ENCODE measurements at places on chromosomes 12 and 14.

- no peak for DNase-seq
Measured at GRCh38 chr14:86574051-86574777, 1044.3 kb downstream of the FLRT2 start.

DNA sequence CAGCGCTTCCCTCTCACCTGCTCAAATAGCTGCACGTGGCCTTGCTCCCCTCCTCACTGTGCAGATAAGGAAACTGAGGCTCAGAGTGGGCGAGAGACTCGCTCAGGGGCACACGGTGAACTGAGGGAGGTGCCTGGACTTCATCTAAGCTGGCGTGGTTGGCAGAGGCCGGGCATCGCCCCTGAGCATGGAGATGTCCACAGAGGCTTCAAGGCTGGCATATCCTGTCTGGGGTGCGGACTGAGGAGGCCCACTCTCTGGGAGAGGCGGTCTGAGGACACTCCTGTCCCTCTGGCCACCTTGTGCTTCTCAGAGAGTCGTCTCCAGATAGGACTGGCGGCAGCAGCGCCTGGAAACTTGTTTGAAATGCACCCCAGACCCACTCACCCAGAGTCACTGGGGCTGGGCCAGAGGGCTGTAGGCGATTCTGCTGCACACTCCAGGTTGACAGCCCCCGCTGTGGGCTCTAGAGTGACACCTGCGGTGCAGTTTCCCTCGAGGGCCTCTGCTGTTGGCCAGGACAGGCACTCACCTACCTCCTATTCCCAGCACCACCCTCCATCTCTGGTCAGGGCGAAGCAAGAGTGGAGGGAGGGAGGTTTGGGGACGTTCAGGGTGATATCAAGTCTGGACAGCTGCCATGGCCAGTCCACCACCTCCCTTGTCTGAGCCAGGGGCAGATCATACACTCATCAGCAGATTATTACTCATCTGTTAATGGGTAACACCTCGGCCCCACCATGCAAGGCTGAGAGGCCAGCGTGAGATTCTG is 11.2 kb upstream of the LBHD2 start:
- no peak for DNase-seq

DNA sequence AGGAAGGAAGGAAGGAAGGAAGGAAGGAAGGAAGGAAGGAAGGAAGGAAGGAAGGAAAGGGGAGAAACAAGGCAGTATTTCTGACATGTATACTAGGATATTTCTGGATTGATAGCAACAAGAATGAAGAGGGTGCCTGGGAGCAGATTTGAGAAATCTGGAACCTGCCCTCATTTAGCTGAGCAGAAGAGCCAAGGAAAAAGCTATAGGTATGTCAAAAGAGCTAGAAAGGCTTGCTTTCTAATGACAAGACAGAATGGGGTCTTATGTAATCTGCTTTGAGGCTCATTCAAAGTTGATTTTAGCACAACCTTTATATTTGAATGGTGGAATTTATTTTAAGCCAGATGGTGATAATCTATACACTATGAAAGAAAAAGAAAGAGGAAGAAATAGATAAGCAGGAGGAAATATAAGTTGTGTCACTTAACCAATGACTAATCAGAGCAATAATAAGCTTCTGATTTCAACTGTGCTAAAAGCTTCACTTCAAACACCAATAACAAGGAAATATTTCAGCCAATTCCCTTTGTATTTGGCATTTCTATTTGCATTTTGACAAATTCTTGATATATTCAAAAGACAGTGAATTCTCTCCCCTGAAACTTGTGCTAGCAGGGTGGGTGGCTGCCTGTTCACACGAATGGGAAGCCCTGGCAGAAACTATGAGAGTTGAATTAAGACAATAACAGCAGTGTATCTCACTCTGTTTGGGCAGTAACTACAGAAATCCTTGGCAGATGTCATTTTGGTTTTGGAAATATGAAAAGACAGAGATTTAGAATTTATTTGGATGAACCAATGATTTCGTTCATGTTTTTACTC is 76.3 kb upstream of the FLRT2 start:
- no peak for DNase-seq

DNA sequence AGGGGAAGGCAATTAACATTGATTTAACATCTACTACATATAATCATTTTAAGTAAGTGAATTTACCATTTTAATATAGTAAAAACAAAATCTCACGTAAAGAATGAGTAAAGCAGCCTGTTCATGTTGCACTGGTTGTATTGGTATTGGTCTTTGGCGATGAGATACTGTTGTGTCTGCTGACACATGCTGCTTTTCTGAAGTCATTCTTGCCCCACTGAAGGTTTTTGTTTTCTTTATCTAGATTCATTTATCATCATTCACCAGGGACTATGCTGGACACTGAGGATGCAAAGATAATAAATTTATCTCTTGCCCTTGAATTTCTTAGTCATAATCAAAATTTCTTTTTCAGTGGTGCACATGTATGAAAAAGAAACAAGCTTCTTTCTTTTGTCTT is 246.2 kb upstream of the NPAS3 start:
- DNase-seq = no peak

- no peak for DNase-seq
Measured at GRCh38 chr14:91501951-91502930, 7.9 kb downstream of the PPP4R3A start.

DNA sequence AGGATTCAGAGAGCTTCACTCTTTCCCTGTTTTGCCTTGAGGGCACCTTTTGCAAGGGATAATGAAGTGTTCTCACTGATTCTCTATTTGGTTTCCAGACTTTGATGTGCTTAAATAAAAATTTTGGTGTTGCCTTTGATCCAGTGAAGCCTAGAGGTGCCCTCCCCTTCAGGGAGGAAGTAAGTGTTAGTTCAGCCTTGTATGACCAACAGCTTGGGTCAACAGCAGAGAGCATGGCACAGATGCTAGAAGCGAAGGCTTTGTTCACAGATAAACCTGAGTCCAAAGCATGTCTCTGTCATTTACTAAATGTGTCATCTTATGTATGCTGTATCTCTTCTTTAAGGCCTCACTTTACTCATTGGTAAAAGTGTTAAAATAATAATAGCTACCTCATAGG is 52.8 kb upstream of the STXBP6 start:
- no peak for DNase-seq

DNA sequence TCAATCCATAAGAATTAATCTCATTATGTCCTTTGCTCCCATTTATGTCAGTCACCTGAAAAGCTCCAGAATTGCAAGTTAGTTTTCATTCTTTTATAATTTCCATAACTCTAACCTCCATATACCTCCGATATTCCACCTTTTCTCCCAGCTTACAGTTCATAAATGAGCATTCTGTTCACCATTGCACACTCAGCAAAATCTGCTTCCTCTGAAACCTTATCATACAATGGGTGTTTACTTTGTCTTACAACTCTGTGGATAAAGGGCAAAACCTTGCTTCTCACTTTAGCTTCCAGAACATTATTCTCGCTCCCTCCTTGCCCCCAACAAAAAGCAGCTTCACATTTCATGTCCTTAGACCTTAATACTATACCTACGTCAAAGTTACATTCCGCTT is 19.3 kb upstream of the SLCO1B1 start:
- no peak for DNase-seq

DNA sequence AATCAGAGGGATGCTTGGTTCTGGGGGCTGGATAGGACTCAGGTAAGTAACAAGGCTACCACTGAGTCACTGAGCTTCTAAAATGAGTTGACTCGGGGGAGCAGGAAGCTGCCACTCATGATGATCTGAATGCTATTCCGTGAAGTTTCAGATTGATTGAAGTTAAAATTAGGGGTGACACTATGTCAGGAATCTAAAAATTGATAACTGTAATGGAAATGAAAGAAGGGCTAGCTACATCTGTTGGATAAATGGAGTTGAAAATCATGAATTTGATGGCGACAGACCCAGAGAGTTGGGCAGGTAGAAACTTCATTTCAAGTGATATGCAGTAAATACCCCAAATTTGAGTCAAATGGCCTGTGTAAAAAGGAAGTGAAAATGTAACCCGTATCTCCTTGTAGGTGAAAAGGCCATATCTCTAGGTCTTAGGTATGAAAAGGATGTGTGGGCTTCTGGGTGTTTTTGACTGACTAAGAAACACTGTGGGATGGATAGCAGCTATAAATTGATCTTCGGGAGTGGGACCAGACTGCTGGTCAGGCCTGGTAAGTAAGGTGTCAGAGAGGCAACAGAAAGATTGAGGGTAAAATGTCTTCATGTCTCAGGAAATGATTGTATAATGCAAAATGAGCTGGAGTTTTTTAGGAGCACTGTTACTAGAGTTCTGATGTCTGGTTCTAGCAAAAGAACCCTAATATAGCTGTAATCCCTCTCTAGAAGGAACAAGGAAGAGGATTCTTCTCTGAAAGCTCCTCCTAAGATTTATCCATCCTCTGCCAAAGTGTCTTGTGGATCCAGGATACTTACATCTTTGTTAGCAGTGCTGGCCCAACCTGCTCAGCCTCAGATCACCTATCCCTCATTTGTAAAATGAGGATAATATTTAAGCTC is 57.3 kb downstream of the DAD1 start:
- no peak for DNase-seq

DNA sequence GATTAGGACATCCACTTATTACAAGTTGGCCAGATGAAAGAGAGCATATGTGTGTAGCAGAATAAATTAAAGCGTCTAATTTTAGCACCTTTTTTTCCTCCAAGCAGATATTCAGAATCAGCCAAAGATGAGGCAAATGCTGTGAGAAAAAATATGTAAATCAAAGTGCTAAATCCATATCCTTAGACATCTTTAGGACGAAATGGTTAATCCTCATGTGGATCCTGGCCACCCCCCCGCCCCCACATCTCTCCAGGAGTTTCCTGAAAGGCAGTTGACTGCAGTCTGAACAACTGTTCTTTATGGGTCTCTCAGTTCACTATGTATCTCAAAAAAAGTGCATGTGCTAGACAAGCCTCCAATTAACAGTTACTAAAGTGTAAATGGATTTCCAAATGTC is 1768.1 kb upstream of the SEL1L start:
- no peak for DNase-seq

- DNase-seq = no peak
Measured at GRCh38 chr14:55450539-55450938, 10.1 kb upstream of the TBPL2 start.

DNA sequence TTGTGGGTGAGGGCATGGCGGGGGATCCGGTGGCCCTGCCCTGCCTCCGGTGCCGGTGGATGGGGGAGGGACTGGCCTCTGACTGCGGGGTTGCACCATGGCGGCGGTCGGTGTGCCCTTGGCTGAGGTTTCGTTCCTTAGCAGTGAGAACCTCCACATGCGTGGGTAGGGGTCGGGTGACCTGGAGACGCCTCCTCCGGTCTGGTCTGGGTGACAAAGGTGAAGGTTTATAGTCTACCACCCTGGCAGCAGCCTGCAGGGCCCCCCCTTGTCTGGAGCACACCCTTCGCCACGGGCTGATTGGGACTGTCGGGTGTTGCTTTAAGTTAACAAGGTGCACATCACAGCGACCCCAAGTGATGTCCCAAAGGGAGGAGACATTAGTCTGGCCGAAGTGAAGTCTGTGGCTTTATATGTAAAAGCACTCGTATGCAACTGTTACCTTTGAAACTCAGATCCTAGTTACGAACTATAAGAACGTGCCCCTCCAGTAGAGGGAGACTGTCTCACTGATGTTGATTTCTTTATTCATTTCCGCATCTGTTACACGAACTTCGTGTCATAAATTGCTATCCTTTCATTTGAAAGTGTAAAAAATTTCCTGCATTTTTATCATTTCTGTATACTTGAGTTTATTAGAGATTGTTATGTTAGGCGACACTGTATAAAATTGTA is 74.4 kb downstream of the WDR20 start:
- peak; percentile 24 for DNase-seq

DNA sequence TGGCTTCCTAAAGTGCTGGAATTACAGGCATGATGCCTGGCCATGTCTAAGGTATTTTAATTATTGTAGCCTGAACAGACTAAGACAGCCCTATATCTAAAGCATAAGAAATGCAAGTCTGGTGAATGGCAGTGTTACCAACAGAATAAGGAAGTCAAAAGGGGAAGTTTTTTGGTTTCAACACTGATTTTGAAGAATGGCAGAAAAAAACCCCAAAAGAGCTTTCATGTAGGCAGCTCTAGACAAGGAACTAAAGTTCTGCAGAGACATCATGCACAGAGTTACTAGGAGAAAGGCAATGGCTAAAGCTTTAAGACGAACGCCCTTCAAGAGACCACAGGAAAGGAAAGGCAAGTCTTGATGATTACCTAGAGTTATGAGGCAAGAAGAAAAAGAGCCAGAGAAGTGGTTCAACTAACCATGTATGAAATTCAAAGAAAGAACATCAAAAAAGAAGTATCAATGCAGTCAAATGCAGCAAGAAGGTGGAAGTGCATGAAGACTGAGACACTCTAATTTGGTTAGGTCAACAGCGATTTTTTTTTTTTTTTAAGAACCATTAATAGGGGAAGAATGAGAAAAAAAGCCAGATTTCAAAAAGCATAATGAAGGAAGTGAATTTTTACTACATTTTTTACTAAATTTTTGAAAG is 50.8 kb downstream of the RPS6KA5 start:
- peak; percentile 84 for DNase-seq

- DNase-seq = peak; percentile 71
Measured at GRCh38 chr14:86038387-86039042, 508.6 kb downstream of the FLRT2 start.

- DNase-seq = no peak
Measured at GRCh38 chr12:15186597-15186996, 34.6 kb downstream of the RERG start.

DNA sequence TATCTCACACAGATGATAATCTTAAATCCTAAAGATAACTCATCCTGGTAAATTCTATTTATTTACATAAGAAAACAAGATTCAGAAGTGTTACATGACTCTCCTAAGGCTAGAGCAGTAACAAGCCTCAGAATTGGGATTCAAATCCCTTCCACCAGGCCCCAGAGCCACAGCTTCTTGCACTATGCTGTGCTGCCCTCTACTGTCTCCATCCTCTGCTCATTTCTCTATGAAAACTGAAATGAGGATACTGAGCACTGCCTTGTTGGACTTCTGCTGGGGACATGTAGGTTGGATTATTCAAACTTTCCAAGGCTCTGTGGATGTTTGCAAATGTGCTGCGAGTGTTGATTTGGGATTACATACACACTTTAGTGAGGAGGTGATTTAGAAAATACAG is 23.5 kb upstream of the C12orf50 start:
- peak; percentile 71 for DNase-seq

DNA sequence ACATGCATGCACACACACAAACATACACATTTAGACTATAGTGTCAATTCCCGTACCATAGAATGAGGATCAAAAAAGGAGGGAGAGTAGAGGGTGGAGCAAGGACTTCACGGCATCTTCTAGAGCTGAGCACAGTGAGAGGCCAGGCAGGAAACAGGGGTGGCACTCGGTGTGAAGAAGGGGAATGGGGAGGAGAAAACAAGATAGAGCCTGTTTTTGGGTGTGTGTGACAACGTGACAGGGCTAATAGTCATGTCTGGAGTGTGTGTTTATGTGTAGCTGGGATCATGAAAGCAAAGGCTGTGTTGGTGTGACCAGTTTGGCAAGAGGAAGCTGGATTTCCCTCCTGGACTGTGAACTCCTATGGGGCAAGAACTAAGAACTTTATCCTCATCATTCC is 9.9 kb upstream of the ACVR1B start:
- DNase-seq = no peak

DNA sequence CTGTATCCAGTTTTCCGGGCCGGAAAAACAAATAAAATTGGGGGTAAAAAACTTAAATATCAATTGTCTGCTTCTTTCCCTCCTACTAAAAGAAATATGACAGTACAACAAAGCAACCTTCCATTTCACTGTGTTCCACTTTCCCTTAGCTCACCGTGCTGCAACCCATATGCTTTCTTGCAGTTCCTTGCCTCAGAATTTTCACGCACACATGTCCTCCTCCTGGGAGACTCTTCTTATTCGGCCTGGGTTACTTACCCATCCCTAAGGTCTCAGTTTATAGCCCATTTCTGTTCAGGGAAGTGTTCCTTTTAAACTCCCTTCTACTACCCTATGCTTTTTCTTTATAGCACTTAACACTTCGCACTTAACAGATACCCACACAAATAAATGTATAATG is 4.5 kb upstream of the MAGOHB start:
- no peak for DNase-seq
